ENCODE measurements at places on chromosomes 13 and 19. TPM values are rescaled to one million over a fixed set of nuclear protein-coding genes. Genes with fewer than 3 reads are reported as not detected.

GRCh38 chr13:84279166-84279565, 396.9 kb upstream of the SLITRK1 start:
- H3K4me3 ChIP-seq = no peak overlapping the region
- H3K4me1 ChIP-seq = no peaks in the 10 kb centered on the region
- no peaks in the 10 kb centered on the region for H3K36me3 ChIP-seq
- no peak overlapping the region for H3K27ac ChIP-seq
- no peaks in the 10 kb centered on the region for H3K27me3 ChIP-seq
- DNase-seq = peak; percentile 17

- H3K27ac ChIP-seq = no peak overlapping the region
- peaks cover 12% of the 10 kb centered on the region for H3K27me3 ChIP-seq
- H3K4me3 ChIP-seq = no peak overlapping the region
- H3K4me1 ChIP-seq = no peaks in the 10 kb centered on the region
- H3K36me3 ChIP-seq = no peaks in the 10 kb centered on the region
Observed at GRCh38 chr13:31731921-31732320, 7.4 kb upstream of the RXFP2 start.

DNA sequence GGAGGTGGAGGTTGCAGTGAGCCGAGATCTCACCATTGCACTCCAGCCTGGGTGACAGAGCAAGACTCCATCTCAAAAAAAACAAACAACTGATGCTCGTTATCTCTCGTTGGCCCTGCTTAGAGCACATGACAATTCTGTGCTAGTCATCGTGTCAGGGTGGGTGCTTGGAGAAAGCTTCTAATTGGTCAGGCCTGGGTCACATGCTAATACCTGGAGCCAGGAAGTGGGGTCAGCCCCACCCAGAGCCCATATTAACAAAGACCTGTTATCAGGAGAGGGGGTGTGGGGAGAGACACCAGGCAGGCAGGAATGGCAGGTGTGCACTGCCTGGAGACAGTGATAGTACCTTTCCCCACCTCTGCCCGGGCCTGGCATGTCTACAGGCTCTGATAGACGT, 84.9 kb downstream of the DPF1 start:
- H3K27ac ChIP-seq = no peak overlapping the region
- H3K36me3 ChIP-seq = peaks cover 2% of the 10 kb centered on the region
- no peak overlapping the region for H3K4me3 ChIP-seq

The C19orf67 gene
- total RNA-seq = not detected

Data from PC-3 (cell line).